NCI-H146 (cell line): ENCODE measurements at places on chromosomes 12 and 14.

DNA sequence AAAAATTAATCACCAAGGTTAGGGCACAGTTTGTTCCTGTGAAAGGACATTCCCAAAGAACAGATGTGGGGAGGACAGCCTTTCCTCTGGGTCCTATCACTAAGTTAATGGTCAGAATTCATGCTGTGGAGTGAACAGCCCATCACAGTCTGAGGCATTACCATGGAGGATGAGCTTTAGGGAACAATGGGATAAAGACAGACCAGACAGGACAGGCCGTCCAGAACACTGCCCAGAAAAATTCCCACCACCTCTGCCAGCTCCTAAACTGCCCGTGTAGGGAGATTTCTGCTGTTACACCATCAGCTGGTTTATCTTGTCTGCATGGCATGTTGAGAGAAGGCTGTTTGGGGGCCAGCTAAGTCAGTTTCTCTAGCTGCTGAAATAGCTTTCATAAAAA lies 49.6 kb upstream of the IFNG-AS1 start:
- no peak for DNase-seq

- no peak for DNase-seq
Measured at GRCh38 chr14:86196471-86196870, 666.5 kb downstream of the FLRT2 start.

- no peak for DNase-seq
Measured at GRCh38 chr12:119877639-119877948, 474 bp upstream of the CIT start.

DNA sequence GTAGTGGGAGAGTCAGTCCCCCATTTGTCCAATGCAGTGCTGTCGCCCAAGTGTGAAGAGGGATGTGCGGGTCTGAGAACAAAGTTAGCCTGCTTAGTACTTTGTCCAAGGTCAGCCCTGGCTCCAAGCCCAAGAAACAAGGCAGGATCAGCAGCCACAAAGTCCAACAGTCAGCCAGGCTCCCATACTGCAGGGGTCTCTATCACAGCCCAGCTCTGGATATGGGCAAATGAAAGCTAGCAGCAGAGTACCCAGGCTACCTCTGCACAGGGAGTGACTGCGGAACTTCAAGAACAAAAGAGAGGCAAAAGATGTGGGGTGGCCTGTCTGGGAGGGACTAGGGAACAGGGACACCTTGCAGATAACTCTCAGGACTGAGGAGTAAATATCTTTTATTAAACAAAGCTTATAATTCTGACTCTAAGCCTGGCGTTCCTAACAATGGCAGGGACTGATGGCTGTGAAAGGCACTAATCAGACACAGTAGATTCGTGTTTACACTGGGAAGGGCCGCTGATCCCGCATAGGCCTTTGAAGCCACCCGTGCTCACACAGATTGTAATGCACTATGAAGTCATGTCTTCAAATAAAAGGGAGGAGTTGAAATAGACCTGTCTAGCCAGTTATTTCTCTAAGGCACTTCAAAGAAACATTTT lies 91.0 kb upstream of the EEA1 start:
- no peak for DNase-seq

- no peak for DNase-seq
Measured at GRCh38 chr12:2053691-2054090, 904 bp downstream of the CACNA1C start.

DNA sequence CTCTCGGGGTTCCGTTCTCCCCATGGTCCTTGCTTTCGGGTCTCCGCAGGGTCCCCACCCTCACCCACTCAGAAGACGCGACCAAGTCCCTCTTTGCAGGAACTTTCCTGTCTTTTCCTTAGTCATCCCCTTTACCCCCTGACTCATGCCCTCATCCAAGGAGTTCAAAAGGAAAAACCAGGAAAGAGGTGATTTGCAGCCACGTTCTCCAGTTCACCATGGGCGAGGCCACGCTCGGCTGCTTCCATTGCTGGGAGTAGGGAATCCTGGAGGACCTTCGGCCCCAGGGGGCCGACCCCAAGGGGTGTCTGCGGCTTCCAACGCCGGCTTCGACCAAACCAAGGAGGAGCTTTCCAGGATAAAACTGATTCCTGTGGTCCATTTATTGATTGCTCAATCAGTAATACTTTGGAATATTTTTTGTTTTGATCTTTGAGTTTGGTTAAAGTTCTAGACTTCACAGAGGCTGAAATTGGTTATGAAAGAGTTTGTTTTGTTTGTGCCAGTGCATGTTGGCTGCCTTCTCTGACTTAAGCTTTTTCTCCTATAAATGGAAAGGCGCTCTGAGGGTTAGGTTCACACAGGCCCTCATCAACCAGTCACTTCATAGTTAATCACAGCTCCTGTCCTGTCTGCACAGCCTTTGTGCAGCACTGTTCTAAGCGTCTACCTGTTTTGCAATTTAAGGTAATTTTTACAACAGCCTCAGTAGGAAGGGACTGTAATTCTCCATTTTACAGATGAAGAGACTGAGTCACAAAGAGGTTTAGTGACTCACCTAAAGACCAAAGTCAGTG lies 827 bp downstream of the ALDH2 start:
- DNase-seq: peak; percentile 43

DNA sequence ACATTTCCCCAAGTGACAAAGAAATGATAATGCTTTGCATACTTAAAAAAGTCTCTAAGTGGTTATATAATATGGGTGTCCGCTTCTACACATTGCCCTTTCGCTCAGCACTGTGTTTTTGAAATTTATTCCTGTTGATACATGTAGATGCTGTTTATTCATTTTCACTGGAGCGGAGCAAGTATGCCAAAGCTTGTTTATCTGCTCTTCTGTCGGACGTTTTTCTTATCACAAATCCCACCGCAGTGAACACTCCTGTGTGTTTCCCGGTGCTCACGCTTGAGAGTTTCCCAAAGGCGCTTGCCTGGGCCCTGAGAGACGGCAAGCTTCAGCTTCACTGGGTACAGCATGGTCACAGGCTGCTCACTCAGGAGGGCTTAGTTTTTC lies 50.2 kb downstream of the TPCN1 start:
- DNase-seq: no peak

- DNase-seq: no peak
Measured at GRCh38 chr12:116121453-116121871, 156.0 kb downstream of the MED13L start.

DNA sequence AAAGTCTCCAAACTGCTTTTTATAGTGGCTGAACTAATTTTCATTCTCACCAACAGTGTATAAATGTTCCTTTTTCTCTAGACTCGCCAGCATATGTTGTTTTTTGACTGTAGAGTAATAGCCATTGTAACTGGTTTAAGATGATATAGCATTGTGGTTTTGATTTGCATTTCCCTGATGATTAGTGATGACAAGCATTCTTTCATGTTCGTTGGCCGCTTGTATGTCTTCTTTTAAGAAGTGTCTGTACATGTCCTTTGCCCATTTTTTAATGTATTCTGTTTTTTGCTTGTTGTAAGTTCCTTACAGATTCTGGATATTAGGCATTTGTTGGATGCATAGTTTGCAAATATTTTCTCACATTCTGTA lies 404.9 kb downstream of the FLRT2 start:
- no peak for DNase-seq

GRCh38 chr12:54601841-54602240 lies 13.4 kb upstream of the PPP1R1A start:
- no peak for DNase-seq

DNA sequence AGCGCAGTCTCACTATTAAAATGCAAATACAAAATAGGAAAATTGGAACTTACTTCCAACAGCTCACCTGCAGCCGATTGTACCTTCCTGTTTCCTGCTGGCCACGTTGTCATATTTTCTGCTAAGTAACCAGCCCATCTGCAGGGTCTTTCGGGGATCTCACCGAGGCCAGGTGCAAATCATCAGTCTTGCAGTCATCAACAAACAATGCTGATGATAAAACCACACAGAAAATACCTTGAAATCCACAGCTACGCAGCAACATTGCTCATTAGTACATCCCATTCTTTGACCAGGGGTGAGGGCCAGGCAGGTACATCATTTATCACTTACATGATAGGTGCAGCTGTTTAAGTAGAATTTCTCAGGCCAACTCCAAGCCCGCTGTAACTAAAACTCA lies 406.9 kb downstream of the TMEM121 start:
- no peak for DNase-seq

- no peak for DNase-seq
Measured at GRCh38 chr12:48881686-48882314, 16.1 kb upstream of the RND1 start.

- DNase-seq: peak; percentile 91
Measured at GRCh38 chr12:109020796-109021380, at the start of gene SVOP. Gene SVOP, minus strand, starts transcription at chr12:109021068. Its CDS starts 200 bp downstream, at chr12:109020868.

- DNase-seq: no peak
Measured at GRCh38 chr12:112446008-112446725, 27.4 kb downstream of the PTPN11 start.

DNA sequence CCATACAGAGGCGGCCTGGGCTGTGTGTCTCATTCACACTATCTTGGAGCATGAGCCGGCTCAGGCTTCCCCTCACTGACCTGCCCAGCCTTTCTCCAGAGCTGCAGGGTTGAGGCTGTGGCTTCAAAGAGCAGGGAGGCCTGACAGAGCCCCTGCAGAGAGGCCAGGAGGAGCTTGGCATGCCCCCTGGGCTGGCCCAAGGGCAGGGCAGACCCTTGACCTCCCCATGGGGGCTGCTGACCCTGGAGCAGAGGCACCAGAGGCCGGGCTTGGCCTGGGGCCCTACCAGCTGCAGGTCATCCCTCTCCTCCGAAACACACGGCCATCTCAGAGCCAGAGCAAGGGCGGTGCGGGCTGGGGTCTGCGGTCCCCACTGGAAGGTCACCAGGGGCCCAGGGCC lies 46.6 kb upstream of the FZD10 start:
- DNase-seq: no peak

GRCh38 chr12:125434936-125435443 lies 369.8 kb downstream of the AACS start:
- DNase-seq: no peak

DNA sequence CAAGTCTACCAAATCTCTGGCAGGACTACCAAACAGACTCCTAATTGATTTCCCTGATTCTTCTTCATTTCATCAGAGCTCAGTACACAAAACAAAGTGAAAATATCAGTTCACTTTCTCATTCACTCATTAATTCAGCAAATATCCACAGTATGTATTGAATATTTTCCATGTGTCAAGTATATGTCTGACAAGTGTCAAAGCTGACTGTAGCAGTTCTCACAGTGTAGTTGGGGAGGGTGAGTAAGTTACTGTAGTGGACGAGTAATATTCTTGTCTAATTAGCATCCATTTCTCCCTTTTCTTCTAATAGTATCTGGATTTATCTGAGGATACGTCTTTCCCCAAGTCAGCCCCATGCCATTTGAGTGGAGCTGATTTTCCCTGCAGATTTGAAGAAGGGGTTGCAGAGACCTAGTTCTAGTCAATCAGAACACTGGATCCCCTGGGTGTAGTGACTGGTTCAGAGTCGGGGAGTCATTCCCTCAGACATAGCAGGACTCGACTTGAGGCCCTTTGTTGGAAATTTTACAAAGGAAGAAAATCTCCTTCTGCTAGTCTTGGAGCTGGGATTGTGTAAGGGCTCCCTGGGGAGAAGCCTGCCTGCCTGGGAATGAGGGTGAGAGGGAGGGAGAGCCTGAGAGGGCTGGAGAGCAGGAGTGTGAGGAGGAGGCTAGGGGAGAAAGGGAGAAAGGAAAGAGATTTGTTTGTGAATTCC lies 51.4 kb downstream of the GRIP1 start:
- no peak for DNase-seq

DNA sequence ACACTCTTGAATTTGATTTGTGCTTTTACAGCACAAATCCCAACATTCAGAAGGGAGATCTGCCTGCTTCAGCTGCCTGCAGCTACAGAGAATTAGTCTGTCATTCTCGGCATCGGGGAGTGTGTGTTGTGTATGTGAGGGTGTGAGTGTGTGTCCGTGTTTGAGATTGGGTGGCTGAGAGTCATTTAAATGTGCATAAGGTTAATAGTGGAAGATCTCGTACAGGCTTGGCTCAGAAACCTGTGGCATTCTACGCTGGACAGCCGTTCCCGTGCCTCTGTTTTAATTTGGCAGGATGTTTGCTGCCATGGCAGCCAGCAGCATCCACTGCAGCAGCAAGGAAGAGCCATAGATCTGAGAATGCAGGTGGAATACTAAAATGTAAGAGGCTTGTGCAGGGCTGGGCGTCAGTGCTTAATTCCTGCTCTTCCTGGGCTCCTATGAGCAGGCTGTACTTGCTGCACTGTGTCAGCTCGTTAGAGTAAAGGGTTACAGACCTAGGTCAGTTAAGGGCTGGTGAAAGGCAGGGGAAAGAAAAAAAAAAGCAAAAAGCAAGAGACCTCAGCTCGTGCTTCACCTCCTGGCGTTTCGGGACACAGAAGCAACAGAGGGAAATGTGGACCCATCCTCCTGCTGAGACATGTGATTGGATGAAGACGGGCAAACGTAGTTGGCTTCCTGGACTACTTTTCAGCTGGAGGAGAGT lies 205.4 kb downstream of the NAV3 start:
- peak; percentile 89 for DNase-seq
